Brain (organoid and tissue), 16 donors: ENCODE measurements at places on chromosomes 5 and 9. TPM values are rescaled to one million over a fixed set of nuclear protein-coding genes. Genes with fewer than 3 reads are reported as not detected.
A peak's percentile ranks its signal among the peaks of the same experiment; 100 is the strongest.

GRCh38 chr5:126801992-126802294 is 25.0 kb downstream of the LMNB1 start:
- DNase-seq: peak; percentile 65

DNA sequence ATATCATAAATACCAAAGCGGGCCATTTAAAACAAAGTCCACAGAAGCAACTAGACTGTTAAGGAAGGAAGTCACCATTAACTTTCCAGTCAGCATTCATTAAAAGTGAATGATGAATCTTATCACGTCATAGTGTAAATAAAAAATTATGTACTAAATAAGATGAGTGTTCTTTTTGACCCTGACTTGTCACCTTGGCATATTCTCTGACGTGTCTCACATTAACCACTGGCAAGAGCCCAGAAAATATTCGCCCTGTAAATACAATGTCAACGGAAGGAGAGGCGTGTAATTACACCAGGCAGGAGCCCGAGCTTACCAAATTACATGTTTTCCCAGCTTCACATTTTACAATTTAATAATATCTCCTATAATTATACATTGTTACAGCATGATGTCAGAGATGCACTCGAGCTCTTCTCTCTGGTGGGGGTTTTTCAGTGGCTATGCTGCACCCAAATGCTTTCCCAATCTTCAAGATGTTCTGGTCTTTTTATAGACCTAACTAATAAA is 29.3 kb upstream of the UBE2QL1 start:
- no peak for DNase-seq

GRCh38 chr5:93649234-93649900 is 66.3 kb downstream of the NR2F1 start:
- DNase-seq: peak; percentile 13

GRCh38 chr5:145987856-145988255 is 51.5 kb downstream of the SH3RF2 start:
- no peak for DNase-seq

The MARCHF11 gene
- 10.4 TPM for polyA plus RNA-seq
